ENCODE measurements at places on chromosomes 2 and 18.

- no peak for DNase-seq
Observed at GRCh38 chr2:238160206-238161129, 1.7 kb downstream of the ERFE start.

DNA sequence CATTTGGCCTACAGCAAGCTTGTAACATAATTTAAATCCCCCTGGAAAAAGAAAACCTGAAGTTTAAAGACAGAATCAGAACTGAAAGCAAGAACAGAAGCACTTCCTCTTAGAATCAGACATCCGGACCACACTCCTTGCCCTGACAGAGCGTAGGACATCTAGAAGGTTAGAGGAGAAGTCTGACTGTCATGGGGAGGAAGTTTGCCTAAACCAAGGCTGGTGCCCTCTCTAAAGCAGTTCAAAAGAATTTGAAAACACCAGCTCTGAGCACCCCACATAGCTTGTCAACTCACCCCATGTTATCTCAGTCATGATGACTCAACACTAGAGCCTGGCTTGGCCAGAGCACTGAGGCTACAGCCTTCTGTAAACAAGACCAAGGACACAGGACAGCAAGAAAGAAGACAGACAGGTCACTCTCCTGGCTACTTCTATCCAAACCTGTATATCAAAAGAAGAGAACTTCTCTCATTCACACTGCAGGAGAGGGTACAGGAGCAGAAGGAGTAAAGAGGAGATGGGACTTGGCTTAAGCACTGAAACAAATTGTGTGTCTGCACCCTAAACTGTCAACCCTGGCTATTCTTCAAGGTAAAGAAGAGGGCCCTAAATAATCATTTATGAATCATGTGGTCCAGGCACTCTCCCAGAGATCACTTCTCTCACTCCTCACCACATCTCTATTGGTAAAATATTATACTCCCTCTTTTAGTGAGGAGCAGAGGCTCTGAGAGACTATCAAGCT is 198.6 kb downstream of the MEMO1 start:
- no peak for DNase-seq

DNA sequence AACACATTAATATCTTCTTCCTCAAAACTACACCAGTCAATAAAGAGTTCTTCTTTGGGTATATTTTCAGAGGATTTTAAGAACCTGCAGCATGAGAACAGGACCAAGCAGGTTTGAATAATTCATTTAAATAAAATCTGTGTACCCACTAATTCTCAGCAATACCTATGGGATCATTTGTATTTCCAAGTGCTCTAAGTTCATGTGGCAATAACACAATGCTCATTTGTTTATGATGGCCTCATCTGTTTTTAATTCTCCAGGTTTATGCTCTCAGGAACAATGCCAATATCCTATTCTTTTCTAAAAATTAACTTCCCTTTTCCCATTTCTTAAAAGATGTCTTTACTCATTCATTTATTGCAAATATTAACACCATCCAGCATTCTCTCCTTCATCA is 264.7 kb downstream of the METTL4 start:
- DNase-seq: no peak

DNA sequence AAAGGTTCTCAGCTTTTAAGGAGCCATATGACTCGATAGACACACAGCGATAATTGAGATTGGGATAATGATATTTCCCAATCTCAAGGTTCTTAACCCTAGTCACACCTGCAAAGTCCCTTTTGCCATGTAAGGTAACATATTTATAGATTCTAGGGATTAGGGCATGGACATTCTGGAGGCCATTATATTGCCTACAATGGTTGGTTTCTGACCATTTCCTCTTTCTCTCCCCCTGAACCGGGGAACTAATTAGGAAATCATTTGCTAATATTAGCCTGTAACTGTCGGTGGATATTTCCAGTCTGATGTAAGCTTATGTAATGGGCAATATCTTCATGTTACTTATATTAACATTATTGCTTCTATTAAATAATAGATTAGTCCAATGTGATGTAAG is 40.8 kb upstream of the ARHGAP15 start:
- DNase-seq: no peak

DNA sequence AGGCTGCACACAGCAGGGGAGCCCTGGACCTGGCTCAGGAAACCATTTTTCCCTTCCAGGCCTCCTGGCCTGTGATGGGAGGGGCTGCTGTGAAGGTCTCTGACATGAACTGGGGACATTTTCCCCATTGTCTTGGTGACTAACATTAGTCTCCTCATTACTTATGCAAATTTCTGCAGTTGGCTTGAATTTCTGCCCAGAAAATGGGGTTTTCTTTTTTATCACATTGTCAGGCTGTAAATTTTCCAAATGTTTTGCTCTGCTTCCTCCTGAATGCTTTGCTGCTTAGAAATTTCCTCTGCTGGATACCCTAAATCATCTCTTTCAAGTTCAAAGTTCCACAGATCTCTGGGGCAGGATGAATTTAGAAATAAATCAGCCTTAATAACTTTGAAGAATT is 78.2 kb downstream of the EHBP1 start:
- no peak for DNase-seq

DNA sequence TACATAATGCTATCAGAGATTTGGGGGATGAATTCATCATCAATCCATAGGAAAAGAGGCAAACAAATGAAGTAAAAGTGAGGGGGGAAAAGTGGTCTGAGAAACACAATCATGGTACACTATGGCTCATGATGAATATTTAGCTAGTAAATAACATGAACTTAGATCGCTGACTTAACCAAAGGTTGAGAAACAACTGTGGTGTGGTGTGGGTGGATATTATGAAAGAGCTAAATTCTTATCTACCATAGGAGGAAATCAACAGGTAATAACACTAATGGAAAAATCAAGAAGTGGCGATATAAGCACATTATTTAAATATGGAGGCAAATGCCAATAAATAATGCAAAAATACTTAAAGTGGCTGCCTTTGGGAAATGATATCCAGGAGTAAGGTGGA is 12.2 kb upstream of the TPRKB start:
- no peak for DNase-seq

- DNase-seq: no peak
Observed at GRCh38 chr2:53379547-53379946, 388.1 kb upstream of the CHAC2 start.

DNA sequence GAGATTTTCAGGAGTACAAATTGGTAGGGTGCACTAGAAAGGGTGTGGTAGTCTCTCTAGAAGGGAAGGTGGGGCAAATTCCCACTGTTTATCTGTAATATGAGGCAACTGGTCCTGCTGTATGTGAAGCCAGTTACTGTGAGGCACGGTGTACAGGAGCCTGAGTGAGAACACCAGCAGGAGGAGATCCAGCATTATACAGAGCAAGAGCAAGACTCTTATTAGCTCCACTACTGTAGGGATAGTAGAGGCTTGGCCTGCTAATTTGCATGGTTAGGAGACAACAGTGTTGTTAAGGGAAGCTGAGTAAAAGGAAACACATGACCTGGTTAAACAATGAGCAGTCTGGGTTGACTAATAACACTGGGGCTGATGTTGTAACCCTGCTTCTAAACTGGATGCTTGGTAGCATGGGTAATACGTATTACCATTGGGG is 76.3 kb upstream of the WDSUB1 start:
- no peak for DNase-seq

GRCh38 chr2:47833516-47833968 is 50.6 kb downstream of the MSH6 start:
- no peak for DNase-seq

GRCh38 chr2:74333175-74333574 is 10.0 kb downstream of the SLC4A5 start:
- no peak for DNase-seq

- no peak for DNase-seq
Observed at GRCh38 chr2:238241970-238242369, 2.1 kb upstream of the HES6 start.

- no peak for DNase-seq
Observed at GRCh38 chr2:108573061-108573460, 38.8 kb downstream of the LIMS1 start.

GRCh38 chr2:127208313-127208712 is 11.8 kb downstream of the CYP27C1 start:
- peak; percentile 94 for DNase-seq

- peak; percentile 38 for DNase-seq
Observed at GRCh38 chr2:80499095-80499494, 194.5 kb upstream of the LRRTM1 start.

- no peak for DNase-seq
Observed at GRCh38 chr2:241895712-241896641, 26.4 kb downstream of the RTP5 start.

DNA sequence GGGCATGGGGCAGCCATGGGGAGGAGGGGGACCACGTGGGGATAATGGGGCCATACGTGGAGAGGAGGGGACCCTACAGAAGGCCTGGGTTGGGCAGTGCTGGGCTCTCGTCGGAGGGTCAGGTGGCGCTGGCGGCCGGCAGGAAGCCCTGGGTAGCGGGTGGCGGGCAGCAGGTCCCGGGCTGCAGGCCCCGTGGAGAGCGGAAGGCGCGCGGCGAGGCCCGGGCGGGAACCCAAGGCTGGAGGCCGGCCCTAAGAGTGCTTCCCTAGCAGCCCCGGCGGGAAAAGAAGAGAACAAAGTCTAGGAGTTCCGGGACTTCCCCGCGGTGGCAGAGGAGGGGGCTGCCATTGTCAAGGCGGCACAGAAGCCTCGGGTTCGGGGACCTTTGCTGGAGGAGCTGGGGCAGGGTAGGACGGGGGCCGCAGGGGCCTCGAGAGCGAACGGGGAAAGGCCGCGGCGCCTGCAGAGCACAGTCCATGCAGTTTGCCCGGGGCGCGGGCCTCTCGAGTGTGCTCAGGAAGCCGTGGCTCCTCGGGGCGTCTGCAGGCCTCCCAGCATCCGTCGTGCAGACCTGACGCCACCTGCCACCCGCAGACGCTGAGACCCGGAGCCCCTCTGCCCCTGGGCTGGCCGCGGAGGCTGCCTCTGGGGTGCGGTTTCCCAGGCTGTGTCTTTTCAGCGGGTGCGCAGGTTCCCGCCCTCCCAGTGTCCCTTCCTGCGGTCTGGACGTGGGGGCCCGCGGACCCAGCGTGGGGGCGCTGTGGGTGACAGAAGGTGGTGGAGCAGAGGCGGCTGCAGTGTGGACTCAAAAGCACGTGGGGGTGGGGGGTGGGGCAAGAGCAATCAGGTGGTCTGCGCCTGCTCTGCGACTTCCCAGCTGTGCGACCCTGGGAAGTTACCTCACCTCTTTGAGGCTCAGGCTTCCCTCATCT is 19.4 kb upstream of the NCL start:
- DNase-seq: no peak

- no peak for DNase-seq
Observed at GRCh38 chr18:68861365-68861764, 63.5 kb downstream of the CCDC102B start.

DNA sequence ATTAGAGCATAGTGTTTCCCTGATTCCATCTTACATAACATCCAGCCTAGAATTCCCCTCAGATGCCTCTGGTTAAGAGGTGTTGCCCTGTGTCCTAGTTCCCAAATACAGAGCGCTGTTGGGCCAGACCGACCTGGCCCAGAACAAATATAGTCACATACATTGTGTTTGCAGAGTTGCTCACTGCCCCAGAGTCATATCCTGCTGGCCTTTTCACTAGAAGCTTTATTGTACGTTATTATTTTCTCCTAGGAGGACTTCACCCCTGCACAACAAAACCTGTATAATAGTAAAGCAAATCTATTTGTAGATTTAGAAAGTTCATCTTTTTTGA is 11.1 kb upstream of the MAP4K3 start:
- DNase-seq: no peak

- DNase-seq: no peak
Observed at GRCh38 chr2:226797989-226798421, 1.6 kb downstream of the IRS1 start.

GRCh38 chr2:1055014-1055595 is 104.5 kb downstream of the SNTG2 start:
- DNase-seq: no peak

DNA sequence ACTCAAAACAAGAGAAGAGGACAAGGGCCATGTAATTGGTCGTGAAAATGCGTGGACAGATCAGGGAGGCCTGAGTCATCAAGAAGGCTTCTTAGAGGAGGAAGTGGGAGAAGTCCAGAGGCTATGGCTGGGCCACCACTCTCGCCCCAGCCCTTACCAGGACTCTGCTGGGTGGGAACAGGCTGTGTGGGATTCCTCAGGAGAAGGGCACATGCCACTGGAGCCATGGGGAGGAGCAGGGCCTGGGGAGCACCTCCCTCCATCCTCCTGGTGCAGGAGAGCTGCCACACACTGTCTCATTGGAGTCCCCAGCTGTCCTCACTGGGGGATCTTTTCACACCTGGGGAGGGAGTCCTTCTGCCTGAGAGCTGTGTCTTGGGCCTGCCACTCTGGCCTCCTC is 9.4 kb upstream of the RALB start:
- no peak for DNase-seq

GRCh38 chr18:44988821-44989587 is 308.3 kb downstream of the SETBP1 start:
- DNase-seq: no peak

DNA sequence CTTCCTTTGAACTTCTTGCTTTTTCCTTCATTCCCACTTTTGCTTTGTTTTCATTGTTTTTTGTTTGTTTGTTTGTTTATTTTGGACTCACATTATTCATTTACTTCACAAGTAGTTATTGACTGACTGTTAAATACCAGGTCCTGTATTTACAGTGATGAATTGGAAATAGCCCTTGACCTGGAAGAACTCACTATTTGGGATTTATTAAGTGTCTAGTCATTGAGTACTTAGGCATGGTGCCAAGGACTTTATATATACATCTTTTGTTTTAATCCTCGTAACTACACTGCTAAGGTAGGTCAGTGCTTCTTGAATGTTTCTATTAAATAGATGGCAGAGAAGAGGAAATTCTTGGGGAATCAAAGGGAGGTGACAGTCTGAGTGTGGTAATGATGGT is 11.1 kb downstream of the SPOPL start:
- no peak for DNase-seq

DNA sequence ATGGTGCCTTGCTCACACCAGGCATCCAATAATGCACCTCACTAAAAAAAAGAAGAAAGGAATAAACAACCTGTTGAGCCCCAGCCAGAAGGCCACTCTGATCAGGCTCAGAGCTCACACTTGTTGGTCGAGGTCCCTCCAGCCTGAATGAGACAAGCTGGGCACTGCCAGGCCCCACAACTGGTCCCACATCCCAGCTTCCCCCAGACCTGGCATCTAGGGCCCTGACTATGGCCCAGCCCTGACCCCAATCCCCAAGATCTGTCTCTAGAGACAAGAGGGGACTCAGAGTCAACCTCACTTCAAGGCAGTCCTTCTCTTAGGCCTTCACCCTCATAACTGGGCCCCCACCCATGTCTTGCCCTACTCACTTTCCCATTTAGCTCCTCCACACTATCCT is 22.4 kb downstream of the TEX51 start:
- DNase-seq: no peak

DNA sequence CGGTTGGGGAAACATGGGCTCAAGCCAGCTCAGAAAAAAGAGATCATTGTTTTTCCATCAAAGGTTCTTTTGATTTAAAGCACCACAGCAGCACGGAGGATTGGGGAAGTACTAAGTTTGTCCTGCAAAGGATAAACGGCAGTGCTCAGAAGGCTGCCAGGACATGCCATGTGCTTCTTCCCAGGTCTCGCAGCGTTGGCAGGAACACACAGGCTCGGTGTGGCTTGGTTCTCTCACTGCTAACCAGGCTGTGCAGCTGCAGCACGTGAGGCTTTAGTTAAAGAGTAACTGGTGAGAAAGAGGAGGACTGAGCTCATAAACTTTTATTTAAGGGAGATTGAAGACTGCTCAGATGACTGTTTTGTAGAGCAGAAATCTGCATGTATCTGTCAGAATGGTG is 264.3 kb downstream of the TSN start:
- DNase-seq: no peak
